ENCODE measurements at places on chromosomes 13 and 19.

DNA sequence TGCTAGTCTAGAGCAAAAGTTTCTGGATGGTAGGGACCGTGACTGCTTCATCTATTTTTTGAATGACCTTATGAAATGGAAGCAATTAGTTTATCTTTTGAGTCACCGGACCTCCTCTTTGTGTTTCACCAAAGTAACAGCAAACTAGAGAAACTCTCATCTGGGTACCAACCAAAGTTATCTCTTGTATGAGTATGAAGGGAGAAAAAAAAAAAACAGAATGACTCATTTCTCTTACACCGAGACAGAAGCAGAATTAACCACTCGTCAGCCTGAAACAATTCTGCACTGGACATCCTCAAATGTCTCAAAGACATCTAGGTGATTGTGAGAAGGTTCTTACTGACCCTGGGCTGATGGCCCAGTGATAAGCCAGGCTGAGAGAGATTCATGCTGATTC, 18.3 kb downstream of the ZNF100 start:
- DNase-seq, result no peak

- no peak for DNase-seq
These were observed 46.2 kb downstream of the KLF2 start for GRCh38 chr19:16370641-16371391.

DNA sequence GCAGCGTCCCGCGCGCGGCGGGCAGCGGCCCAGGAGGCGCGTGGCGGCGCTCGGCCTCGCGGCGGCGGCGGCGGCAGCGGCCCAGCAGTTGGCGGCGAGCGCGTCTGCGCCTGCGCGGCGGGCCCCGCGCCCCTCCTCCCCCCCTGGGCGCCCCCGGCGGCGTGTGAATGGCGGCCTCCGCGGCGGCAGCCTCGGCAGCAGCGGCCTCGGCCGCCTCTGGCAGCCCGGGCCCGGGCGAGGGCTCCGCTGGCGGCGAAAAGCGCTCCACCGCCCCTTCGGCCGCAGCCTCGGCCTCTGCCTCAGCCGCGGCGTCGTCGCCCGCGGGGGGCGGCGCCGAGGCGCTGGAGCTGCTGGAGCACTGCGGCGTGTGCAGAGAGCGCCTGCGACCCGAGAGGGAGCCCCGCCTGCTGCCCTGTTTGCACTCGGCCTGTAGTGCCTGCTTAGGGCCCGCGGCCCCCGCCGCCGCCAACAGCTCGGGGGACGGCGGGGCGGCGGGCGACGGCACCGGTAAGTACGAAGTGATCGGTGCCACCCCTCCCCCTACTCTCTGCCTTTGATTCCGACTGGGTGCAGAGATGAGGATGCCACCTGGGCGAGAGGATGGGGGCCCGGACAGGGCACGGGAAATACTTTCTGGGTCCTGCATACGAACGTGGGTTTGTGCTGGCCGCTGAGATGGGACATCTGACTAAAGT, 874 bp downstream of the TRIM28 start:
- no peak for DNase-seq

DNA sequence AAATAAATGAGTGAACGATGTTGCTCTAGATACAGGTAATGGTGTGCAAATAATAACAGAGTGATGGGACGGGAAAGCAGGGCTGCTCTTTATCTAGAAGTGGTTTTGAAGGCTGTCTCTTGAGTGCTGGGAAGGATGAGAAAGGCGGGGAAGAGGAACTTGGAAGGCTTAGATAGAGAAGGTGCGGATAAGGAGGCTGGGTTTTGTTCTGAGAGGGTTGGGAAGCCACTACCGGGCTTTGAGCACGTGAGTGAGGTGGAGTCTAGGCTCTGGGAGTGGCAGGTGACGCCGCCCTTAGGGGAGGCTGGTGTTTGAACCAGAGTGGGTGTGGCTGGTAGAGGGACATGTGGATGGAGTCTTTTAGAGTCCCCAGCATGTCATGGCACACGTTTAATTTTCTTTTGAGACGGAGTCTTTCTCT, 811 bp downstream of the ARMC6 start:
- DNase-seq, result peak; percentile 68

DNA sequence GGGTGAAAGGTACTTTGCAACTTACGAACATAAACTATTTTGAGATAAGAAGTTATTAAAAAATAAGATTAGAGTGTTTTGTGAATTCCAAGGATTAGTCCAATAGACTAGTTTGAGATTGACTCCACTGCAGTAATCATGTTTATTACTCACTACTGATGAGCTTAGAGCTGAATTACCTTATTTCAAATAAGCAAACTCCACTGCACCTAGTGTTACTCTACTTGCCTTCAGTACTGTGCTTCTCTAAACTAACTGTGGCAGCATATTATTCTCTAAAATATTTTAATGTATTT, 111.7 kb downstream of the MIPEP start:
- no peak for DNase-seq

- DNase-seq, result no peak
These were observed 178.3 kb downstream of the EFNB2 start for GRCh38 chr13:106357198-106357597.

GRCh38 chr19:1295169-1296012, 9.7 kb downstream of the EFNA2 start:
- DNase-seq, result no peak

- DNase-seq, result no peak
These were observed 152.7 kb downstream of the ZNF737 start for GRCh38 chr19:20412846-20413245.

DNA sequence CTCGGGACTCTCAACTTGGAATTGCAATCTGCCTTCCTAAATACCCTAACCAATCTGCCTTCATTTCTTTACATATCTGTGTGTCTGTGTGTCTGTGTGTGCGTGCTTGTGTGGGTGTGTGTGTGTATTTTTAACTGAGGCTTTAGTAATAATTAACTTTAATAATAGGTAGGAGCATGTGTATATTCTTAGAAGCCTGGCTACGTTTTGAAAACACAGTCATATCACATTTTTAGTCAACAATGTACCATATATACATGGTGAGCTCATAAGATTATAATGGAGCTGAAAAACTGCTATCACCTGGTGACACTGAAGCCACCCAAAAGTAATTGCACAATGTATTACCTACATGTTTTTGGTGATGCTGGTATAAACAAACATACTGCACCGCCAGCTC, 65.4 kb upstream of the ATXN8OS start:
- DNase-seq, result no peak

DNA sequence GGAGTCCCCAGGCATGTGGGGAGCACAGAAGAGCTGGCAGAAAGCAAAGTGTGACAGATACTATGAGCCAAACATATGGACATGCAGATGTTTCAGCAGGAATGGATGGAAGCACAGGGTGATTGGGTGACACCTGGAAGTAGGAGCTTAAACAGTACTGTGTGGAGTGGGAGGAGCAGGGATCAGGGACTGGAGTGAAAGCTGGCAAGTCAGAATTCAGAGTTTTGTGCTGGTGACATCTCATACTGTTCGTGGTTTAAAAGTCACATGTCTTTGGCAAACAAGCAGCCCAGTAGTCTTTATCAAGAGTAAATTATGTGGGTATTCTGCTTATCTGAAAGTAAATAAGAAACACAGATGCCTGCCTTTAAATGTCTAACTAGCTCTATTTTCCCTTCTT, 408.2 kb downstream of the COG6 start:
- DNase-seq, result no peak

DNA sequence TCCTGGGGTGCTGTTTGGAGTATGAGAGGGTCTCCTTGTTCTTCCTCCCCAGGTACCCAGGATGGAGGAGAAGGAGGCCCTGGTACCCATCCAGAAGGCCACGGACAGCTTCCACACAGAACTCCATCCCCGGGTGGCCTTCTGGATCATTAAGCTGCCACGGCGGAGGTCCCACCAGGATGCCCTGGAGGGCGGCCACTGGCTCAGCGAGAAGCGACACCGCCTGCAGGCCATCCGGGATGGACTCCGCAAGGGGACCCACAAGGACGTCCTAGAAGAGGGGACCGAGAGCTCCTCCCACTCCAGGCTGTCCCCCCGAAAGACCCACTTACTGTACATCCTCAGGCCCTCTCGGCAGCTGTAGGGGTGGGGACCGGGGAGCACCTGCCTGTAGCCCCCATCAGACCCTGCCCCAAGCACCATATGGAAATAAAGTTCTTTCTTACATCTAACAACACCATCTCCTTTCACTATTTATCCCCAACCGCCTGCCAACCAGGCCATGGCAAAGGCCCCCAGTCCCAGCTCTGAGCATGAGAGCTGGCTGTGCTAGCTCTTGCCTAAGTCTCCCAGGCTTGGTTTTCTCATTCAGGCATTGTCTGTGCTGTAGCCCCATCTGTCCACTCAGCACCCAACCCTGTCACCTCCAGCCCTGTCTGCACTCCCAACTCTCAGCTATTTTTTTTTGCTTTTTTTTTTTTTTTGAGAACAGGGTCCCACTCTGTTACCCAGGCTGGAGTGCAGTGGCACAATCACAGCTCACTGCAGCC, 11.2 kb downstream of the DKKL1 start:
- no peak for DNase-seq

GRCh38 chr19:3716147-3716668, 8.0 kb downstream of the TJP3 start:
- no peak for DNase-seq

DNA sequence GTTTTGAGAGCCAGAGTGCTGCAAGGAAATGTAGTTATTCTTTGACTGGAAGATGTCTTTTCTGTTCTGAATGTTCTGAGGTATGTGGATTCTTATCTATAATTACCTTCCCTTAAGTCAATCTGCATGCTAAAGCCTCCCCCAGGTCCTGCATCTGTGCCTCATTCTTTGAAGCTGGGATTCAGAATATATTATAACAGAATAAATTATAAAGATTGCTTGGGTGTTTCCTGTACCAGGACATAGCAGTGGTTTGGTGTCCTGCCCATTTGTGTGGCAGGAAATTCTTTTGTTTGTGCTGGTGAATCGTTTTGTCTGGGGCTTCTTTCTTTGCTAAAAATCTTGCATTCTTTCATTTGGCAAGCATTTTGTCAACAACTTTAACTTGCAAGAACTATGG, 60.2 kb downstream of the ITGBL1 start:
- no peak for DNase-seq

GRCh38 chr19:1313695-1314613, 28.3 kb downstream of the EFNA2 start:
- DNase-seq, result no peak

DNA sequence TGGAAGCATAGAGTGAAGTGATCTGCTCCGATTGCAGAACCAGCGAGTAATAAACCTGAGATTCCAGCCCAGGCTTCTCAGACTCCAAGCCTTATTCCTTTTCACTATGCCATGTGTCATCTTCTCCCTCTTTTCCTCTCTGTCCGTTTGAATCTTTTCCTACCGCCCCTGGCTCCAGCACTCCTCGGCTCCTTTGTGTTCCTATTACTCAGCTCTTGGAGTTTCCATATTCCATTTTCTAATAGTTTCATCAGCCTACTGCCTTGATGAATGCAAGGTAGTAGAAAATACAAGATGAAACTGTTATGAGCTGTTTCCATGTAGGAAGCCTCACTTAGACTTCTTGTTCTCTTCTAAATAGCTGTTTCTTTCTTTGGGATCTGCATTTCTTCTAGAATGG, 138.6 kb downstream of the MYO16 start:
- no peak for DNase-seq
